Spleen (tissue), 13 donors: ENCODE measurements at places on chromosomes 2 and 18.

DNA sequence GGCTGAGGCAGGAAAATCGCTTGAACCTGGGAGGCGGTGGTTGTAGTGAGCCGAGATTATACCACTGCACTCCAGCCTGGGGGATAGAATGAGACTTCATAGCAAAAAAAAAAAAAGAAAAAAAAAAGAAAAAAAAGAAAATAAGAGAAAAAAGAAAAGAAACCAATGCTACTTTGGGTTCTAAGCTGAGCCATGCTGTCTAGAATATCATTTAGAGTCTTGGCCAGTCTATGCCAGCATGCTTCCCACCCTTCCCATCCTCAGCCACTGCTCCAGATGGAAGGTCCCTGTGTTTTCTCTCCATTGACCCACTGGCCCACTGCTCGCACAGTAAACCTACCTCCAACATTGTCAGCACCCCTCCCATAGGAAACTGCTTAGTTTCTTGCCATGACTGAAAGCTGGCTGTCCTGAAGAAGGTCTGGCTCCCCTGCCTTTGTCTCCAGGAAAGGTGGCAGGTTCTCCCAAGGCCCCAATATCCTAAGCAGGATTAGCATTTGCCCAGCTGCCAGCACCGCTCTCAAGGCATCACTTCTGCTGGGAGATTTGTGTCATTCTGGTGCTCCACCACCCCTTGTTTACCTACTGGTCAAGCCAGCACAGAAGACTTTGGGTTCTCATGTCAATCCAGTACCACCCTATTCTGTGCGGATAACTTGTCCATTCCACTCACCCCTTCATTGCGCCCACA lies 47.3 kb upstream of the PAPOLG start:
- no peaks in the 10 kb centered on the region for H3K27me3 ChIP-seq
- H3K27ac ChIP-seq: no peak overlapping the region
- H3K4me3 ChIP-seq: no peak overlapping the region
- H3K4me1 ChIP-seq: no peaks in the 10 kb centered on the region
- DNase-seq: no peak
- no peaks in the 10 kb centered on the region for H3K36me3 ChIP-seq

GRCh38 chr18:61984349-61984748 lies 91.5 kb upstream of the RNF152 start:
- H3K27me3 ChIP-seq: no peaks in the 10 kb centered on the region
- no peak overlapping the region for H3K4me3 ChIP-seq
- no peaks in the 10 kb centered on the region for H3K36me3 ChIP-seq
- DNase-seq: no peak

- H3K4me3 ChIP-seq: no peak overlapping the region
- no peaks in the 10 kb centered on the region for H3K4me1 ChIP-seq
- H3K27me3 ChIP-seq: no peaks in the 10 kb centered on the region
- H3K27ac ChIP-seq: no peak overlapping the region
Measured at GRCh38 chr2:216391401-216391800, 19.1 kb upstream of the MARCHF4 start.

DNA sequence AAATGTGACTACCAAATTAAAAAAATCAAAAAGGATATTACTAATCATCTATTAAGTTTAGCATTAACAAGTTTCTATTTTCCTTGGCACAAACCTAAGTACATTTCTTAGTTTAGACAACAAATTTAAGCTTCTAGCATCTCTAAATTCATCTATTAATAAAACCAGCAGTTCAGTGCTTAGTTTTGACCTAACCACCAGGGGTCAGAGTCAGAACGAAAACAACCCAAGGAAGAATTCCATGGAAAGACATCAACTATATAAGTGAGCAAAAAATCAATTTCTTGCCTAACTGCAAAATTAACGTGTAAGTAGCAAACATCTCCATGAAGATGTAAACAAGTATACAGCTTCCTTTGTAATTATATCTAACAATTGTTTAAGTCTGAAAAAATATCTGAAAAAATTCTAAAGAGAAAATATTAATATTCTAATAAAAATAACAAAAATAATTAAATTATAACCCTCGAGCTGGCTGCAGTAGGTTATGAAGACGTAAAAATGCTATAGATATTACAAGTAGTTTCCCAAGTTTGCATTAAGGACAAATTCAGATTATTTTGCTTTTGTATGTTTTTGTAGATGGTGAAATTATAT lies 83.7 kb downstream of the CERKL start:
- no peak for DNase-seq
- no peak overlapping the region for H3K27ac ChIP-seq
- no peak overlapping the region for H3K4me3 ChIP-seq
- no peaks in the 10 kb centered on the region for H3K27me3 ChIP-seq
- H3K36me3 ChIP-seq: no peaks in the 10 kb centered on the region
- no peaks in the 10 kb centered on the region for H3K4me1 ChIP-seq

DNA sequence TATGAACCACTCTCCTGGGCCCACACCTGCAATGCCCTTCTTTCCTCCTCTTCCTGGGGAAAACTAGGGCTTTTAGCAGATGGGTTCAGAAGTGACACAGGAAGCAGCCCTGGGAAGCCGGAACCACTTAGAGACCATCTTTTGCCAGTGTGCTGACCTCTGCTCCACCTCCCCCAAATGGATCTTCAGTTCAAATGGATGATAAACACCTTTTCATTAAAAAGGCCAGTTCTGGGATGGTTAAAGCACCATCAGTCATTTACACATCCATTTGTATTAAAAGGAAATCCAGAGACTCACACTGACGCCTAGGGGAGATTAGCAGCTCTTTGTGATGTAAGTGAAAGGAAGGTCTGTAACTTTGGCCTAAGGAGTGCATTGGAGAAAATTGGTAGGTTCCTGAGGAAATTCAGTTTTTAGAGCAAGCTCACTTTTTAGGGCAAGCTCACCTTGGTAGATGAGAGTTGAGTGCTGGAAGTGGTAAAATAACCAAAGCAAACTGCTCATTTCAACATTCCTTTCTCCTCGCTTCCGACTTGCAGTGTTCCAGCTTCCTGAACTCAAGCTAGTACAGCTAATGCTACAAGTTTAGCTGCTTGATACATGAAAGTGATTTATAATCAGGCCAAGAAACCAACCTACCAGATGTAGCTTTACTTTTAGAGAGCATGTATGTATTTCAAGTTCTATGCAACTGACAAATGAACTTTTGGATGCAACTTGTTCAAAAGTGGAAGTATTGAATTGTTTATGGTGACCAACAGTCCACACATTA lies 47.7 kb downstream of the ACTR2 start:
- H3K4me1 ChIP-seq: peaks cover 14% of the 10 kb centered on the region
- H3K36me3 ChIP-seq: peaks cover 43% of the 10 kb centered on the region
- no peak overlapping the region for H3K27ac ChIP-seq
- H3K4me3 ChIP-seq: no peak overlapping the region
- H3K27me3 ChIP-seq: no peaks in the 10 kb centered on the region
- DNase-seq: no peak
